ENCODE measurements at places on chromosomes 2 and 18.
A peak's percentile ranks its signal among the peaks of the same experiment; 100 is the strongest.

DNA sequence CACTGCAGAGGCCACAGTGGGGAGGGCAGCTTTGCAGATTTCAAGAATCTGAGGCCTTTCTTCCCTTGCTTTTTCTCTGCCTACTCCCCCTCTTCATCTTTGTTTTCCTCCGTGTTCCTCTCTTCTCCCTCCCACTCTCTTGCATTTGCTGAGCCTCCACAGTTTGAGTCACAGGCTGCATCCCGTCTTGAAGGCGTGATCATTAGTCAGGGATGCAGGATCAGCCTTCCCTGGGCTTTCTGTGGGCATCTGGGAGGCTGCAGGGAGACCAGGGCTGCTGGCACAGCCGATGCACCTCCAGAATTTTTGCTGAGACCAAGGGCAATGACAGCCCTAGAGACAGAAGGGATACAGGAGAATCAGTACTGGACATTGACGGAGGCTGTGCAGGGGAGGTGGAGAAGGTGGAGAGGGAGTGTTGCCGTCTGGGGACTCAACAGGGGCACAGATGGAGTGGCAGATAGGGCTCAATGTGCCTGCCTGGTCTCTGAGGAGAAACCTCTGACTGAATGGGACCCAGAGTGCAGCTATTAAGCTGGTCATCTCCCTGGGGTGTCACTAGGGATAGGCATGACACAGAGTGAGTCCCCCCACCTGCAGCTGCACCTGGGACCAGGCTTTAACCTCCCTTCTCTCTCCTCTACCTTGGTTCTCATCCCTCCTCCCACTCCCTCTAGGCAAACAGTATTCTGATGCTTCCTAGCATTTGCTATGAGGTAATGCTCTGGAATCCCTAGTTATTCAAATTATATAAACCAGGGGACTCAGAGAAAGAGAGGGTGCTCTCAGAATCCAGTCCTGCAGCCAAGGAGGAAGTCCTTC is 29.0 kb upstream of the DNAJC27 start:
- no peak for DNase-seq

DNA sequence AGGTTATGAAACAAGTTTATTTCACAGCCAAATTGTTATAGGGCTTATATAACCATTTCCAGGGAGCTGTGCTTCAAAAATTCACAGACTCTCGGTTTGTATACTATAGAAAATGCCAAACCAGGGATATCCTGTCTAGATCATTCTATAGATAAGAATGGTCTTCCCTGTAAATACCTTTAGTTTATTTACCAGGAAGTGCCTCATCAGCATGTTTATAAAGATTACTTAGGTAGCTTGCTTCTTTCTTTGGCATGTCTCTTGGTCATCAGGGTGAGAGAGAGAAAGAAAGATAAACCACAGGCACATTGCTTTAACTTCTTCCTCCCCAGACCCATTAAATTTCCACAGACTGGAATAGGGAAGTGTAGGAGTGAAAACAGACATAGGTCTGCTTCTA is 439.4 kb downstream of the SPAG16 start:
- no peak for DNase-seq

- no peak for DNase-seq
Observed at GRCh38 chr2:172677363-172677762, 58.3 kb upstream of the RAPGEF4 start.

- DNase-seq = no peak
Observed at GRCh38 chr18:79493801-79494211, 98.1 kb downstream of the NFATC1 start.

GRCh38 chr2:241083091-241083415 is 19.0 kb downstream of the MTERF4 start:
- DNase-seq = no peak

- DNase-seq = peak; percentile 88
Observed at GRCh38 chr2:120892967-120893667, 157.4 kb downstream of the GLI2 start.

Data from neuronal stem cell (in vitro differentiated cells).